Substantia nigra (tissue), 51 donors: ENCODE measurements at places on chromosomes 5 and 9.

GRCh38 chr5:10536931-10537579, 26.8 kb upstream of the ANKRD33B start:
- no peak for DNase-seq

DNA sequence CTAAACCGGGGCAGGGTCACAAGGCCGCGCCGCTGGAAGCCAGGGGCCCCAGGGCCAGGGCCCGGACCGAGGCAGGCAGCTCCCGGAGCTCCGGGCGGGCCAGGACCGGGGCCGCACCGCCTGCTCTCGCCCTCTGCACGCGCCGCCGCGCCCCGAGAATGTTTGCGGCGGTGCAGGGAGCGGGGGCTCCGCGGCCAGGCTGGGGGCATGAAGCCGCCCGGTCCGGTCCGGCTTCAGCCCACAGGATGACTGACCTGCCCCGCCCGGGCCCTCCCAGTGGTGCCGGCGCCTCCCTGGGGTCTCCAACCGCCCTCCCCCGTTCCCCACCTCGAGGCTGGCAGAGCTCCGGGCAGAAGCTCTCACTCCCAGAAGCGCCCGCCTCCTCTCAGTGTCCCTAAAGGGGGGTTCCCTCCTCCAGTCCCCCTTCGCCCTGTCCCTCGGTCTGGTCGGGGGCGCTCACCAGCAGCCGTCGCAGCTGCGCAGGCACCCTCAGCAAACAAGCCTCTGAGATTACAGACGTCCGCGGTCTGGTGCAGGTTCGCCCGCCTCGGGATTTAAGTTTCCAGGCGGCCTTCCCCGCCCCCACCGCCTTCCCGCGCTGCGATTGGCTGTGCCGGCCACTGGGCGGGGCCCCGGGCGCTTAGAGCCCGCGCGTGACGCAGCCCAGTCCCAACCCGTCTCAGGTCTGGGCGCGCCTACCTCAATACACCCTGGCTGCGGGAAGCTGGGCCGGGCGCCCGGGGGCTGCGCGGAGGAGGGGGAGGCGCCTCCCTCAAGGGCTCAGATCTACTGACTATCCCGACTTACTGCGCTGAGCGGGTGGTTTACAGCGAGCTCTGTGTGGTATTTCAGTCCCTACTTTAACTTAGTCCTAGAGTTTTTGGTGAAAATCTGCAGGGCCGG, at the start of gene CTSV:
Gene CTSV, minus strand, starts transcription at position 532 of the 903 bp plus-strand sequence. CDS start 1,099 bp downstream, outside the sequence.
- DNase-seq: peak; percentile 71

GRCh38 chr5:53330491-53330890, 149.9 kb upstream of the FST start:
- no peak for DNase-seq

- no peak for DNase-seq
Observed at GRCh38 chr9:89667726-89668125, 62.9 kb downstream of the GADD45G start.

DNA sequence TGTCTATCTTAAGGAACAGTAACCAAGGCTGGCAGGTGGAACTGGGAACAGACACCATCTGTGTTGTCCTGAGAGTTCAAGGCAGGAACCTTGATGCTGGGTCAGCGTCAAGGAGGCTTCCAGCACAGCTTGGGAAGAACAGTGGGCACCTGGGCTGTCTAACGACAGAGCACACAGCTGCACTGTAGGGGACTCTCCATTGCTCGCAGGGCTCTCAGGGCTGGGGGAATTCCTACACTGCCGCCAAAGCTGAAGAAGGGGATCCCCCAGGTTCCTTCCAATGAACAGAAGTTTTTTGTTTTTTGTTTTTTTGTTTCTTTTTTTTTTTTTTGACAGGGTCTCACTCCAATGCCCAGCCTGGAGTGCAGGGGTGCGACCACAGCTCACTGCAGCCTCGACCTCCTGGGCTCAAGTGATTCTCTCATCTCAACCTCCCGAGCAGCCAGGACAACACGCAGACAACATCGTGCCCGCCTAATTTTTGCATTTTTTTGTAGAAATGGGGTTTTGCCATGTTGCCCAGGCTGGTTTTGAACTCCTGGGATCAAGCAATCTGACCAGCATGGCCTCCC, 81.9 kb downstream of the PTPN3 start:
- no peak for DNase-seq

- no peak for DNase-seq
Observed at GRCh38 chr5:90911169-90911568, 352.6 kb downstream of the ADGRV1 start.

GRCh38 chr5:137665678-137666460, 70.0 kb downstream of the KLHL3 start:
- DNase-seq: no peak

GRCh38 chr5:124546643-124547042, 199.8 kb downstream of the ZNF608 start:
- DNase-seq: no peak

- no peak for DNase-seq
Observed at GRCh38 chr5:2291146-2291840, 408.6 kb upstream of the IRX4 start.

DNA sequence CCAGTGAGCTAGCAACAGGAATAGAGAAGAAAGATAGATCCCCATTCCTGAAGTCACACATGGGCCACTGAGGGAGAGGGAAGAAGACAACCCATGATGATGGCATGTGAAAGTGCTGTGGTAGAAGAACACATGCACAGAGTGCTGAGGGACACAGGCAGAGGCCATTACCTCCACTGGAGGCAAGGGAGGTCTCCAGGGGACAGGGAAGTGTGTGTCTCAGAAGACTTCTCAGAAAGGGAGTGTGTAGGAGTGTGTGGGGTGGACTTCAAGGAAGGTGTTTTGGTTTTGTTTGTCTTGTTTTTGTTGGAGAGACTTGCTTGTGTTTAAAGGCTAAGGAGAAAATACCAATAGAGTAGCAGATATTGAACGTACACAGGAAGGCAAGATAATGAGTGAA, 77.0 kb upstream of the SMARCA2 start:
- no peak for DNase-seq

- DNase-seq: no peak
Observed at GRCh38 chr5:139843991-139844390, 48.4 kb downstream of the PSD2 start.

GRCh38 chr5:77168879-77169244, 41.6 kb upstream of the PDE8B start:
- no peak for DNase-seq

GRCh38 chr5:107671742-107672210, 1.0 kb upstream of the EFNA5 start:
- DNase-seq: no peak

DNA sequence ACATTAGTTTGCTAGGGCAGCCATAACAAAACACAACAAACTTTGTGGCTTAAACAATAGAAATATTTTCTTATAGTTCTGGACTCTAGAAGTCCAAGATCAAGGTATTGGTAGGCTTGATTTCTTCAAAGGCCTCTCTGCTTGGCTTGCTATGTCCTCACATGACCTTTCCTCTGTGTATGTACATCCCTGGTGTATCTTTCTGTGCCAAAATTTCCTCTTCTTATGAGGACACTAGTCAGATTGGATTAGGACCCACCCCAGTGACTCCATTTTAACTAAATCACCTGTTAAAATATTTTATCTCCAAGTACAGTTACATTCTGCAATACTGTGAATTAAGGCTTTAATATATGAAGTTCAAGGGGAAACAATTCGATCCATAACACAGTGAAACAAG, 168.9 kb upstream of the CCNH start:
- no peak for DNase-seq

GRCh38 chr5:88719434-88719833, 163.6 kb downstream of the MEF2C start:
- no peak for DNase-seq

- no peak for DNase-seq
Observed at GRCh38 chr5:156531199-156531598, 204.2 kb downstream of the SGCD start.

GRCh38 chr9:4985386-4986266, 554 bp downstream of the JAK2 start:
- no peak for DNase-seq

DNA sequence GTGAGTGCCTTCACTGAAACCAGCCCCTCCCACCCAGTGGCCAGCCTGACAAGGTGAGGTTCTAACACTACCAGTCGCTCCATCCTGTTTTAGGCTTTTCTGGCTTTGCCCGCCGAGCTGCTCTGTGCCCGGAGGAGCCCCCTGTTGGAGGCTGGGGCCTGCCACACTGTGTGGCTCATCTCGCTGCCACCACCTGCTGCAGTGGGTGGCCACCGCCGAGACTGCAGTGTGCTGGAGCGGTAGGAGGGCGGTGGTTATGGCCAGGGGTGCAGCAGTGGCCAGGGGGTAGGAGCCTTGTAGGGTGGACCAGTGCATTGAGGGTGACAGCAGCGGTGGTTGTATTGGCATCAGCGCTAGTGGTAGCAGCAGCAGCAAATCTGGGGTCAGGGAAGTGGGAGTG, 74.7 kb upstream of the PCAT7 start:
- DNase-seq: no peak

DNA sequence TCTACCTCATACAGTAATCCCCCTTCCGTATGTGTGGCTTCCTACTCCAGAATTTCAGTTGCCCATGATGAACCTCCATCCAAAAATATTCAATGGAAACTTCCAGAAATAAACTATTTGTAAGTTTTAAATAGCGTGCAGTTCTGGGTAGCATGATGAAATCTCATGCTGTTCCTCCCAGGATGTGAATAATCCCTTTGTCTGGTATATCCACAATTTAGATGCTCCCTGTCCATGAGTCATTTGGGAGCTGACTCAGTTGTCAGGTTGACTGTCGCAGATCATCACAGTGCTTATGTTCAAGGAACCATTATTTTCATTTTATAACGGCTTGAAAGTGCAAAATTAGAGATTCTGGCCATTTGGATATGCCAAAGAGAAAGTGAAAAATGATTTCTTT, 290.1 kb upstream of the CDH9 start:
- DNase-seq: no peak

DNA sequence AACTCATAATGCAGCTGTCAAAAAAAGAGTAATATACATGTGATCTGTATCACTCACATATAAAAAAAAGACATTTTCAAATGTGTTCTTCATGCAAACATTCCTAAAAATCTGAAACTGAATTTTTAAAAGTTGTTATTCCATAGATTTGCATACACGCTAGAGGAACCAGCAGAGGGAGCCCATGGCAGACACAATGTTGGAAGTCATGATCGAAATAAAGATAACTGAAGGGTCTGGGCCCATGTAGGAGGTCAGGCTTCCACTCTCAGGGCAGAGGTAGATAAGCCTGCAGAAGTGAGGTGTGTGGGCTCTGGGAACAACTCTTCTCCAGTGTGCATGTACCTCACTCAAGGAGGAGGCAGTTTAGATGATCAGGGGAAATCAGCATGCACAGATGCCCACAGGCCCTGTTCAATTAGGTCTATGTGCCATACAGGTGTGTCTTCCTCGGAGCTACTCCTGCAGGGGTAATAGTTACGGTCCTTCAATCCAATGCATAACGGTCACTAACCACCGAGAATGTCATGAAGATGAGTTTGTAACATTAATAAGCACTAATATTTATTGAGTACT, 208.6 kb downstream of the EPB41L4A start:
- DNase-seq: no peak

DNA sequence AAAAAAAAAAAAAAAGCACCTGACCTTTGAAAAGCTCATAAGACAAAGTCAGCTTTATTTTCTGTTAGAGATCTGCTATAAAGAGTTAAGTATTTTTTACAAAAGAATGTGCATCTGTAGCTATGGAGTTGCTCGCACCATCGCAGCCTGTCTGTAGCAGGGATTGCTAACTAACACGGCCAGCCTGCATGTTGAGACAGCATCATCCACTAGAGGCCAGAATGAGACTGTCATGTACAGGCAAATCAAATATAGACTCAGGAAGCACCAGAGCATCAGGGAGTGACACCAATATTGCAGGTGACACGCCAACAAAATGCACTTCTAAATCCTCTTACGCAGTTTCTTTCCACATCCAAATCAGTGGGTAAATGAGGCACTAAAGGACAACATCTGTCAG, 136.3 kb upstream of the RASEF start:
- peak; percentile 38 for DNase-seq
